ENCODE measurements at places on chromosomes 4 and X.

DNA sequence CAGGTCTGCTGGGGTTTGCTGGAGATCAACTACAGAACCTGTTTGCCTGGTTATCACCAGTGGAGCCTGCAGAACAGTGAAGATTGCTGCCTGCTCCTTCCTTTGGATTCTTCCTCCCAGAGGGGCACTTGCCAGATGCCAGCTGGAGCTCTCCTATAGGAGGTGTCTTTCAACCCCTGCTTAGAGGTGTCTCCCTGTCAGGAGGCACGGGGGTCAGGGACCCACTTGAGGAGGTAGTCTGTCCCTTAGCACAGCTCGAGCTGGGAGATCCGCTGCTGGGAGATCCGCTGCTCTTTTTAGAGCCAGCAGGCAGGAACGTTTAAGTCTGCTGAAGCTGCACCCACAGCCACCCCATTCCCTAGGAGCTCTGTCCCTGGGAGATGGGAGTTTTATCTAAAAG is 1806.3 kb upstream of the ADGRL3 start:
- no peak for DNase-seq

- no peak for DNase-seq
Measured at GRCh38 chr4:151231915-151232595, 44.9 kb upstream of the PRSS48 start.

GRCh38 chr4:141079393-141079930 is 53.8 kb downstream of the RNF150 start:
- no peak for DNase-seq

GRCh38 chrX:13547671-13548070 is 21.7 kb upstream of the EGFL6 start:
- no peak for DNase-seq

DNA sequence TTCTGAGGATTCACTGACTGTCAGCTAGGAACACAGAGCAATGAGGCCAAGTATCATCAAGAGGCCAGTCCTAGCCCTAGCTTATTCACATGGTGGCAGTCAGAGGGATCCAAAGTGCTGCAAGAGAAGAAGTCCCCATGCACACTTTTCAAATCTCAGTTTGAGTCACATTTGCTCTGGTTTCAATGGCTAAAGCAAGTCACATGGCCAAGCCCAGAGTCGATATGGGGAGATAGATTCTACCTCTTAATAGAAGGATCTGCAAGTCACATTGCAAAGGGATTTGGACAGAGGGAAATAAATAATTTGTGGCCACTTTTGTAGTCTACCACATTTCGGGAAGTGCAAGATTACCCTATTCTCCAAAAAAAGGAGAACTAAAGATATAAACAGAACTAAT is 3.7 kb upstream of the LCORL start:
- DNase-seq: no peak
